ENCODE measurements at places on chromosomes 7 and 10. TPM values are rescaled to one million over a fixed set of nuclear protein-coding genes. Genes with fewer than 3 reads are reported as not detected.

The MACC1 gene
- not detected for total RNA-seq

The NEUROD6 gene
- total RNA-seq, result not detected

The TMEM236 gene
- total RNA-seq, result not detected

The CALN1 gene
- total RNA-seq, result not detected

The MKX gene
- total RNA-seq, result not detected

The CREB5 gene
- total RNA-seq, result 0.38 TPM

The LIPJ gene
- total RNA-seq, result not detected

The COL26A1 gene
- total RNA-seq, result 3.9 TPM

The CDHR3 gene
- total RNA-seq, result 8.2 TPM

The MCU gene
- 28.7 TPM for total RNA-seq

The TRRAP gene
- total RNA-seq, result 10.5 TPM

DNA sequence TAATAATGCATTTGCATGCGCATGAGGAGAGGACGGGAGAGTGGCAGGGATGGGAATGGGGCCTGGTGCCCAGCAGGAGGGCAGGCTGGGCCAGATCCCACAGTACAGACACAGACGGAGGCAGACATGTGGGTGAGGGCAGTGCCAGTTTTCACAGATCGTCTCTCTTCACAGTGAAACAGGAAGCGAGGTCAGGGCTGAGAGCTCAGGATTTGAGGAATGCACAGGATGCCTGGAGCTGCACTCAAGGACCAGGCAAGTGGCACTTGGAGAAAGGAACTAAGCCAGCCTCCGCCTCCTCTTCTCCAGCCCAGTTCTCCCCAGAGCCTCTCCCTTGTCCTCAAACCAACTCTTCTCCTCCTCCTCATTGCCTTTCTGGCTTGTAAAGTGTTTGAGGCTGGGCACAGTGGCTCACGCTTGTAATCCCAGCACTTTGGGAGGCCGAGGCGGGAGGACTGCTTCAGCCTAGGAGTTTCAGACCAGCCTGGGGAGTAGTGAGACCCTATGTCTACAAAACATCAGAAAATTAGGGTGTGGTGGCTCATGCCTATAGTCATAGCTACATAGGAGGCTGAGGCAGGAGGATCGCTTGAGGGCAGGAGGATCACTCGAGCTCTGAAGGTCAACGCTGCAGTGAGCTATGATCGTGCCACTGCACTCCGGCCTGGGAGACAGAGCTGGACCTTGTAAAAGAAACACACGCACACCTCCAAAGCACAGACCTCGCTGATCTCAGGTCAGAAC, 115.2 kb downstream of the HIP1 start:
- H3K4me1 ChIP-seq, result peaks cover 8% of the 10 kb centered on the region
- no peak overlapping the region for H3K4me3 ChIP-seq
- no peaks in the 10 kb centered on the region for H3K27me3 ChIP-seq
- no peak for DNase-seq

GRCh38 chr7:42925630-42926029, 6.3 kb downstream of the PSMA2 start:
- no peaks in the 10 kb centered on the region for H3K27me3 ChIP-seq
- peaks cover 7% of the 10 kb centered on the region for H3K36me3 ChIP-seq
- peaks cover 34% of the 10 kb centered on the region for H3K4me1 ChIP-seq

- peak; percentile 64 for DNase-seq
- H3K27ac ChIP-seq, result peak overlapping the region; percentile 28
- peaks cover 22% of the 10 kb centered on the region for H3K4me1 ChIP-seq
- no peak overlapping the region for H3K4me3 ChIP-seq
- no peaks in the 10 kb centered on the region for H3K27me3 ChIP-seq
Measured at GRCh38 chr7:24701261-24702235, 55.7 kb downstream of the GSDME start.

DNA sequence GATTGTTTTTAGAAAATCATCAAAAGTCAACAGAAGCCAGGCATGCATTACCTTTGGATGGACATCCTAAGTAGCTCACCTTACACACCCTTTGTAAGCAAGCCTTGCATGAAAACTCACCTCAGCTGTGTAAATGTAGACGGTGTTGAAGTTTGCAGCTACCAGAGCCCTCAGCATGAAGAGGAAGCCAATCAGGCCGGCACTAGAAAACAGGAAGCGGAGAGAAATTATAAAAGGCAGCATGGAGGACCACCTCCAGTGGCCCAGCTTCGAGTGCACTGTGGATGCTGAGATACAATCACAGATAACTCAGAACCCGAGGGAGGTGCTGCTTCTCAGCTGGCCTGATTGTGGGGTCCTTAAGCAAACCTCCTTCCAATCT, 75.3 kb downstream of the SVOPL start:
- DNase-seq, result no peak
- no peaks in the 10 kb centered on the region for H3K4me1 ChIP-seq
- no peaks in the 10 kb centered on the region for H3K27me3 ChIP-seq
- H3K4me3 ChIP-seq, result no peak overlapping the region

DNA sequence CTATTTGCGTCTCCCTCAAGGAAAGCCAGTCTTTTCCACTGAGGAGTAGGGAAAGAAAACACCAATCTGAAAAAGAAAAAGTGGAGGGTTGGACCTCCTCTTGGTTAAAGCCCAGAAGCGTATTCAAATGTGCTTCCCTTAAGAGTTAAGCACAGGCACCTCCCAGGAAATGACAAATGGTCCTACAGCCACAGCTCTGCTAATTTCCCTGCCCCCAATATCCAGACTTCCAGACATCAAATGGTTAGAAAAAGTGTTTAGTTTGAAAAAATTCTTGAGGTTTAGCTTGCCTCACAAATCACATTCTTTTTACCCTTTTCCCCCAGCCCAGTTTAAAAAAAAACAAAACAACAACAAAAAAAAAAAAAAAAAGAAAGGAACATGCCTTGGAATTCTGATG, 19.0 kb upstream of the COL1A2 start:
- no peak for DNase-seq
- no peaks in the 10 kb centered on the region for H3K36me3 ChIP-seq

DNA sequence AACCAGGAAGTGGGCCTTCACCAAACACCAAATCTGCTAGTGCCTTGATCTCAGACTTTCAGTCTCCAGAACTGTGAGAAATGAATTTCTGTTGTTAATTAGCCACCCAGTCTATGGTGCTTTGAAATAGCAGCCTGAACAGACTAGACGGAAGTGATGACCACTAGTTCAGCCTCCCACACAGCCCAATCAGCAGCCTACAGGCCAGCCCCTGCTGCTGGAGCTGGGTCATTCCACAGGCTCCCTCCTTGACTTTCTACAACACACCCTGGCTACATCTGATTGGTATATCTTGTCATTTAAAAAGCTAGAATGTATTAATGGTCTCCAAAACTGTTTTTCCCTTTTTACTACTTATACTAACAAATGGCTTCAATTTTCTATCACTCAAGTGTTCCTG, 277.2 kb upstream of the TAC1 start:
- no peaks in the 10 kb centered on the region for H3K27me3 ChIP-seq
- no peaks in the 10 kb centered on the region for H3K4me1 ChIP-seq
- H3K27ac ChIP-seq, result no peak overlapping the region

DNA sequence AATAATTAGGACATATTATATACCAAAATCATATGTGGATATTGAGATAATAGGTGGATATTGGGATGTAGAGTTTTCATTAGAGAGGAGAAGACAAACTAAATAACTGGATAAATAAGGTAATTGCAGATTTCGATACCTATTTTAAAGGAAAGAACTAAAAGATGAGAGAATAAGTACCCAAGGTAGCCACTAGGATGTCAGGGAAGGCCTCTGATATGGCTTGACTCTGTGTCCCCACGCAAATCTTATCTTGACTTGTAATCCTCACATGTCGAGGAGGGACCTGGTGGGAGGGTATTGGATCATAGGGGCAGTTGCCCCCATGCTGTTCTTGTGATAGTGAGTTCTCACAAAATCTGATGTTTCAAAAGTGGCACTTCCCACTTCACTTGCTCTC, 44.7 kb upstream of the TMEM229A start:
- no peak overlapping the region for H3K27ac ChIP-seq
- H3K27me3 ChIP-seq, result no peaks in the 10 kb centered on the region
- no peak for DNase-seq
- no peak overlapping the region for H3K4me3 ChIP-seq
- no peaks in the 10 kb centered on the region for H3K36me3 ChIP-seq

- no peak overlapping the region for H3K27ac ChIP-seq
- no peak overlapping the region for H3K4me3 ChIP-seq
- H3K27me3 ChIP-seq, result no peaks in the 10 kb centered on the region
- DNase-seq, result no peak
- no peaks in the 10 kb centered on the region for H3K36me3 ChIP-seq
Measured at GRCh38 chr10:115980470-115980869, 292.5 kb downstream of the GFRA1 start.

DNA sequence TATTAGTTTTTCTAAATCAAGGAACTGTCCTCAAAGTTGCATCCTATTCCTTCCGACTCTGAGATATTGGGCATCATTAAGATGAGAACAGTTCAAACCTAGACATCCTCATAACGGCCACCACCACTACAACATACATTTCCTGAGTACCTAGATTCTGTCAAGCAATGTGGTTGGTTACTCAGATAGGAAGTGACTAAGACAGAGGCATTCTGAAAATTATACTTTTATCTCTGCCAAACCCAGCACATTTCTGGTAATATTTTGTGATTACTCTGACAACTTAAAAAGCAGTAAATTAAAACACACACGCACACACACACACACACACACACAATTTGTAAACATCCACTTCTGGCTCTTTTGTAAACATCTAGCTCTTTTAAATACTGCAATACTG, 291.2 kb upstream of the MEOX2 start:
- no peak for DNase-seq
- no peak overlapping the region for H3K27ac ChIP-seq
- H3K4me1 ChIP-seq, result no peaks in the 10 kb centered on the region
- H3K4me3 ChIP-seq, result no peak overlapping the region
- no peaks in the 10 kb centered on the region for H3K36me3 ChIP-seq
- no peaks in the 10 kb centered on the region for H3K27me3 ChIP-seq

DNA sequence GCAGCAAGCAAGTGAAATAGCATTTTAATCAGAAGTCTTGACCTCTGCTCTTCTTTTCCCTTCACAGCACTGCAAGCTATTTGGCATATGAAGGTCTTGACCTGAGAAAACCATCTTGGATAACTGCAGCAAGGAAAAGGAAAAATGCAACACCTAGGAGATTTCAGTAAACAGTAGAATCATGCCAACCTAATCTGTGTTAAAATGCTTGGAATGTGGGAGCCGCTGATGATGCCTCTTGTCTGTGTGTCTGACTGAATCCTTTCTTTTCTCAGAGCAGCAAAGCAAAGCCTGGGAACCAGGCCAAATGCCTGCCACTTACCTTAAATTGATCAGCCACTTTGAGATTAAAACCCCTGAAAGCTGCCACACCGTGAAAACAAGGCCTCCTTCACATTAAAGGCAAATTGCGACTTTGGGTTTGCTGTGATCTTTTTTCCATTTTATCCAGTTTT, 80.4 kb upstream of the CDK6 start:
- H3K27me3 ChIP-seq, result no peaks in the 10 kb centered on the region
- no peaks in the 10 kb centered on the region for H3K36me3 ChIP-seq
- DNase-seq, result peak; percentile 27
- no peaks in the 10 kb centered on the region for H3K4me1 ChIP-seq
- H3K27ac ChIP-seq, result no peak overlapping the region
- no peak overlapping the region for H3K4me3 ChIP-seq

GRCh38 chr7:19175241-19175640, 30.0 kb upstream of the FERD3L start:
- H3K27me3 ChIP-seq, result no peaks in the 10 kb centered on the region
- no peak for DNase-seq
- no peak overlapping the region for H3K27ac ChIP-seq

GRCh38 chr7:121504482-121504881, 108.4 kb upstream of the FAM3C start:
- H3K27ac ChIP-seq, result no peak overlapping the region
- H3K4me3 ChIP-seq, result no peak overlapping the region
- H3K36me3 ChIP-seq, result no peaks in the 10 kb centered on the region

- H3K27me3 ChIP-seq, result no peaks in the 10 kb centered on the region
- peaks cover 21% of the 10 kb centered on the region for H3K4me1 ChIP-seq
- no peak overlapping the region for H3K27ac ChIP-seq
- DNase-seq, result no peak
- H3K4me3 ChIP-seq, result no peak overlapping the region
Measured at GRCh38 chr10:113080061-113080924, 130.2 kb downstream of the TCF7L2 start.

GRCh38 chr10:22230158-22230833, 12.5 kb upstream of the EBLN1 start:
- DNase-seq, result no peak
- no peaks in the 10 kb centered on the region for H3K27me3 ChIP-seq
- H3K36me3 ChIP-seq, result no peaks in the 10 kb centered on the region
- H3K4me3 ChIP-seq, result peak overlapping the region; percentile 81
- peaks cover 5% of the 10 kb centered on the region for H3K4me1 ChIP-seq
- H3K27ac ChIP-seq, result no peak overlapping the region

DNA sequence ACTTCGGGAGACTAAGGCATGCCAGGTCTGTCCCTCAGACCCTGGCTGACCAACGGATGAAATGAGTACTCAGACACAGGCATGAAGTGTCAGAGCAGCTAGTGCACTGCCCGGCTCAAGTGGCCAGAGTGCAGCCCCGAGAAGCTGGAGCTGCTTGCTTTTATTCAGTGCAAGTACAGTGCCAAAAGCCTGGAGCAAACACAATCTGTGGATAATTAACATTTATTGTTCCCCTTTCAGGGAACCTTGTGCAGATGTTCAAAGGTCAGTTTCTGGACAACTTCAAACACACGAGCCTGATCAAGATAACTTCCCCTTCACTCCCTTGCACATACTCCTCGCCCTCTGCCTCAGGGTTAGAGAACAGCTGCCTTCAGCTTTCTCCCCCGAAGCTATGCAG, 7.9 kb upstream of the ATE1 start:
- H3K27me3 ChIP-seq, result no peaks in the 10 kb centered on the region
- H3K27ac ChIP-seq, result peak overlapping the region; percentile 74
- peak; percentile 96 for DNase-seq
- H3K4me1 ChIP-seq, result peaks cover 65% of the 10 kb centered on the region
- H3K36me3 ChIP-seq, result no peaks in the 10 kb centered on the region

DNA sequence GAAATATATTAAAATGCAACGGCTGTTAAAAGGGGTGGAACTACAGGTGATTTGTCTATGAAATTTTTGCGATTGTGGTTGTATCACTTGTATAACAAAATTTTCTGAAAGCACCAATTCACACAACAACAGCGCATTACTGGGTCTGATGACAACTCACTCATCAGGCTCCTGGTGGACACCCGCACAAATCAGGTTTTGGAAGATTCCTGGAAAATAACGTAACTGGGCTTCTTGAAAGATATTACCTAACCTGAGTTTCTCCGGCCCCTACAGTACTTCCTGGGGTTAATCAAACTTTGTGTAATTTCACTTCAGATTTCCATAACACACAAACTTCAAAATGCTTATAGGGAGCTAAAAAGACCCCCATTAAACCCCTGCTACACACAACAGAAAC, 7.6 kb downstream of the SNX8 start:
- H3K27ac ChIP-seq, result no peak overlapping the region
- no peak for DNase-seq
- peaks cover 30% of the 10 kb centered on the region for H3K4me1 ChIP-seq
- peaks cover 3% of the 10 kb centered on the region for H3K36me3 ChIP-seq
